ENCODE measurements at places on chromosomes 6 and 20.
A peak's percentile ranks its signal among the peaks of the same experiment; 100 is the strongest.

- DNase-seq: no peak
Measured at GRCh38 chr6:96016334-96017069, 728 bp downstream of the FUT9 start.

- DNase-seq: no peak
Measured at GRCh38 chr6:144488590-144488989, 203.5 kb downstream of the UTRN start.

DNA sequence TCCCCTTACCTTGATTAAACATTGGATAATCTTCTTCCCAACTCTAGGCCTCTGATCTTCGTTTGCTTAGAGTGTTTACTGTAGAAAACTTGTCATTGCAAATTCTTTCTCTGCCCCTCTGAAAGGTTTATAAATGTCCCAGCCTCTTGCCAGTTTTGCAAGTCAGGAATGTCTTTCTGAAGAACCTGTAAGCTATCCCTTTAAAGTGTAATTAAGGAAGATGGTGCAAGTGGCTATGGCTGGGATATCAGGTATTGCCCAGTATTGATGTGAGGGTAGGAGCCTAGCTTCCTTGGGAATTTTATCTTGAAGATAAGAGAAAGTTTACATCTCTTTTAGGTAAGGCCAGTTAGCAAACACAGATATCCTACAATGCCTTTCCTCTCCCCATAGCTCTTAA, 211.0 kb upstream of the RIMS1 start:
- DNase-seq: no peak

DNA sequence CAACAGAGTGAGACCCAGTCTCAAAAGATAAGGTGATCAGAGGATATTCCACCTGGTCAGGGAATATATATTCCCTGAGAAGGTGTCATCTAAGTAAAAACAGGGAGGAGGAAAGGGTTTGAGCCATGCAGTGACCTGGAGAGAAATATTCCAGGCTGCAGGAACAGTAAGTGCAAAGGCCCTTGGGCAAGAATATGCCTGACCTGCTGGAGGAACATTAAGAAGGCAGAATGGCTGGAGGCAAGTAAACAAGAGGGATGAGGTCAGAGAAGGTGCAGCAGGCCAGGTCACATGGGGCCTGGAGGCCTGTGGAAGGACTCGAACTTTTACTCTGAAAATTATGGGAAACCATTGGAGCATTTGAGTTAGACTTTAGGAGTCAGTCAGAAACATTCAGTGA, 6.7 kb downstream of the DEF6 start:
- no peak for DNase-seq

DNA sequence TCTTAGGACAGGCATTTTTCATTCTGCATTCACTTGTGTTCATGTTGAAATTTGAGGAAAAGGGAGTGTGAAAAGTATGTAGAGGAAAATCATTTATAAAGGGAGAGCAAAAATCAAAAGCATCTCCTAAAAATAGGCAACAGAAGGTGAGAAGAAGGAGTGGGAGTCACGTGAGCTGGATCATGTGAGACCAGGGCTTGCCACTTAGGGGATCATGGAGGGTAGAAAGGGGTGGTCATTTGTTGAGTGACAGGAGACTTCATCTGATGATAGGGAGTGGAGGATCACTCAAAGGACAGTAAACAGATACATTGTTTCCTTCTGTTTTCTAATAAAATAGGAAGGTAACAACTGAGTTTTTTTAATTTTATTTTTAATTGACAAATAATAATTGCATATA, 17.1 kb downstream of the RBM24 start:
- no peak for DNase-seq

DNA sequence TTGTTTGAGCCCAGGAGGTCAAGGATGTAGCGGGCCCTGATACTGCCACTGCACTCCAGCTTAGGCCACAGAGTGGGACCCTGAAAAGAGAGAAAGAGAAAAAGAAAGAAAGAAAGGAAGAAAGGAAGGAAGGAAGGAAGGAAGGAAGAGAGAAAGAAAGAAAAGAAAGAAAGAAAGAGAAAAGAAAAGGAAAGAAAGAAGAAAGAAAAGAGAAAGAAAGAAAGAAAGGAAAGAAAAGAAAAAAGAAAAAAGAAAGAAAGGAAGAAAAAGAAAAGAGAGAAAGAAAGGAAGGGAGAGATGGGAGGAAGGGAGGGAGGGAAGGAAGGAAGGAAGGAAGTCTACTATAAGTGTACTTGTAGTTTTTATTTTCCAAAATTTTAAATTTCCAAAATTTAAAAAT, 42.2 kb upstream of the AKAP12 start:
- no peak for DNase-seq

GRCh38 chr6:20810727-20811108, 276.5 kb downstream of the CDKAL1 start:
- peak; percentile 24 for DNase-seq

DNA sequence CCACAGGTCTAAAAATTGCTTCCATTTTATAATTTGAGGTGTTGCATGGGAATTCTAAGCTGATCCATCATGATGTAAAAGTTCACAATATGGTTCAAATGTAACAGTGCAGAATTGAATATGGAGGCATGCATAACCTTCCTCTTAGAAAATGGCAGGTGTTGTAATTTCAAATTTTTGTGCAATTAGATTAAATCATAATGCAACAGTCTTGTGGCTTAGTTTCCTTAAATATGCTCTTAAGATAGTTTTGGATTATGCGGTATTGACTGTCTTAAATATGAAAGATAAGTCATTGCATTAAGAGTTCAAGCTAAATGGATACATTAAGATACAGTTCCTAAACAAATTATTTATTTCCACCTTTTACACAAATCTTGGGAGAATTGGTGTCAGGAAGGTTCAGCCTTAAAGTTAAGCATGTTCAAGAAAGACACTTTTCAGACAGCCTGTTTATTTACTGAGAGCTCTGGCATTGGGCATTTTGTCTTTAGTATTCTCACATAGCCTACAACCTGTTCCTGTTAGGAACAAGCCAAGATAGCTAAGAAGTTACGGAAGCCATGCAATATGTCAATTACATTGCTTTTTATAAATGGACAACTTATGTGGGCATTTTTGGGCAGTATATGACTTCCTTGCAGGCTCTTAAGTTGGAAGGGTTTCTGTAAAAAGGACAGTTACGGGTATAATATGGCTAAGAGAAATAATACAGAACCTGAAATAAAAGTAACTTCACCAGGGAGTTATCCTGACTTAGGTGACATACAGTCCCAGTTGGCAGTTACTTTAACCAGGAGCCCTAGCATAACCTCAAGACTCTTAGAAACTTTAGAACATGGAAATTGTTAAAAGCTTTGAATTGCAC, 9.3 kb downstream of the SRSF3 start:
- DNase-seq: no peak

DNA sequence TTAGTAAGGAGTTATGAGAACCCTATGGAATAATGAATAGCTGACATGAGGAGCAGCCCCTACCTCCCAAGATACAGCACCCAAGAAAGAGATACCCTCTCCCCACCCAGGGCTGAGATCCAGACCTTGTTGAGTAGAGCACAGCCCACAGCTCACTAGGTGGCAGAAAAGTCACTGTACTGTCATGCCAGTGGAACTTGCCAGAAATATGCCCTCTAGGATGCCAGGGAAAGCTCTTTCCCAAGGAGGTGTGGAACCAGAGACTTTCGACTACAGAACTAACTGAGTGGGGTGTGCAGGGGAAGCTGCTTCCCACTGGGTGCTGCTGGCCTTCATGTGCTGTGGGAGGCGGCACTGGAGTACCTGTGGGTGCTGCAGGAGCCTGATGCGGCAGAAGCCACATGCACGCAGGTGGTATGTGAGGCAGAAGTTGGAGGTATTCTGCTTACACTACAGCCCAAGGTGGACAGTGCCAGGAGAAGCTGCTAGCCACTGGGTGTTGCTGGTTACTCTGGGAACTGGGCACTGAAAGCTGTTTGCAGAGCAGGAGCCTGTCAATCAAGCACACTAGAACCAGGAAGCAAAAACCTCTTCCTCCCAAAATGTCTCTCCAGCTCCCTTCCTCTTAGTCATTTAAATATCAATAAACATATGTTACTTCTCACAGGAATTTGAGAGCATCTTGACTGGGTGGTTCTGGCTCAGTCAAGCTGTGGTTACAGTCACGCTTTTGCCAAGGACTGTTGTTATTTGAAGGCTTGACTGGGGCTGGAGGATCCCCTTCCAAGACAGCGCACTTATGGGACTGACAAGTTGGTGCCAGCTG, 17.8 kb downstream of the ARMC12 start:
- DNase-seq: no peak

DNA sequence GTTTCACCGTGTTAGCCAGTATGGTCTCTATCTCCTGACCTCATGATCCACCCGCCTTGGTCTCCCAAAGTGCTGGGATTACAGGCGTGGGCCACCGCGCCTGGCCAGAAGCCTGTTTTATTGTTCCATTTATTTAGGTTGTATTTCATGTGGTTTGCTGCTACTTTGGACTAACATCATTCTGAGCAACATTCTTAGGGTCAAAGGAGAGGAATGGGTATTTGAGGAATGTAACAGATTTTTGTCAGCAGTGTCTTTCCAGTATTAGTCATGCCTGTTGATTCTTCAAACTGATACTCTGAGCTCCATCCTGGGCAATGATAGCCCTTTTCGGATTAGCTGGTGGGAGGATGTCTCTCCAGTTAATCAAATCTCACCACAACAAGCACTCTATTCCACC, 213.0 kb upstream of the CITED2 start:
- DNase-seq: peak; percentile 82

GRCh38 chr6:125773387-125774341, 17.1 kb upstream of the NCOA7 start:
- peak; percentile 50 for DNase-seq

GRCh38 chr6:147715035-147715434, 206.5 kb downstream of the SAMD5 start:
- no peak for DNase-seq

DNA sequence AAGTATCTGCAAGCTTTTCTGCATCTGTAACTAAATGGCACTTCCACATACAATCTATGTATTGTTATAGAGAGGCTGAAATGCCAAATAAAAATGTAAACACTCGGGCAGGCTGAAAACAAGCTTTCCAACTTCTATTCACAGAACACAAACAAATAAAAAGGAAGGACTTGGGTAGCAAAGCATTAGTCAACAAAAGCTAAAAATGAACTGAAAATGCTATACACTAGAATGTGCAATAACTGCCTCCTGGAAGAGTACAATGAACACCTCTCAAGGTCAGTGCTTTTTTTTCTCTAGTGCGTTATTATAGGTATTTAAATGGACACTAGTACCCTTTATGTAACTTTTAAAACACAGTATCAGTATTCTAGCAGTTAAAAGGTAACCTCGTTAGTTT, 31.4 kb downstream of the STK38 start:
- no peak for DNase-seq

DNA sequence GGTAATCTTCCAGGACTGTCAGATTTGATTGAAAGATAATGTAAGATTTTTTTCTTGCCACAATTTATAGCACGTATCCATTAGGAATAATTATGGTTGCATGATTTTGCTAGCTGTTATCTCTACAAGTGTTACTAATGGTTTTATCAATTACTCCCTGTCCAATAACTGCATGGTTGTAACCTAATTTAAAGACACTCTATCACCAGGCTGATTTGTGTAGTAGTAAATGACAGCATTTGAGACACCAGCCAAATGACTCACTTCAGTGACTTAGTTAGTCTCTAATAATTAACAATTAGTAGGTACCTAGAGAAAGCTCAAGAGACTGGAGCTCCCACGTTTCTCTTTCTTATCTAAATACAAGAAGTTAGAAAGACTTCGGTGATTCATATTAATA, 453.8 kb upstream of the POU3F2 start:
- no peak for DNase-seq

DNA sequence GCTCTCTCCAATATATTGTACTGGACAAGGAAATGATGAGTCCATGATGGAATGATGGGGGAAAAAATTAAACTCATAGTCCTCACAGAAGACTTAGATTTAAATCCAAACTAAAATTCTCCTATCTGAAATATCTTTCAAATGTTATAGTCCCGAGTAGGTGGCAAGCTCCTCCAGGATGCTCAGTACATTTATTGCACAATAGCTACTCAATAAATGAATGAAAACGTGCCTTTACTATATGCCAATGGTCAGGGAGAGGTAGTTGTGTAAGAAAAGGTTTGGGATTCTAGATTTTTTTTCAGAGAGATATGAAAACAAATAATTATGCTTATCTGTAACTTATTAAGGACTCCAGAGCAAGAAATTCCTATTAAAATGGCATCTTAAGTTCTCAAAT, 32.8 kb downstream of the HS3ST5 start:
- no peak for DNase-seq

GRCh38 chr20:5859608-5860007, 90.7 kb downstream of the TRMT6 start:
- peak; percentile 37 for DNase-seq

- peak; percentile 57 for DNase-seq
Measured at GRCh38 chr6:5025911-5026819, 22.3 kb upstream of the RPP40 start.

DNA sequence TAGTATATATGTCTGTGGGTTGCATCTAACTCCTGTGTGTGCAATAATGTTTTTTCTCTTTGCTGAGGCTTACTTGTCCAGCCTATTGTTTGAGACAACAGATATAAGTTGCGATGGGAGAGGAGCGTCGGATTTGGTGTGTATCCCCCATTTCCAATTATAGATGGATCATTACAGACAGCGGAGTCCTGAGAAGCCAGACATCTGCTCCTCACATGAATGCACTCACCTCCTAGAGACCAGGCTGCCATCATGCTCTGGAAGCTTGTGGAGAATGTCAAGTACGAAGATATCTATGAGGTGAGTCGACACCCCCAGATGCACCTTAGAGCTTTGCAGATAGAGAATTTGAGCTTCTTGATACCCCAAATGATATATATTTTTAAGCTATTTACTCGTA, at the start of gene TFAP2B:
TSS of gene TFAP2B (plus strand) at position 199 of the 400 bp plus-strand sequence. CDS start at position 220, 21 bp downstream.
- no peak for DNase-seq

DNA sequence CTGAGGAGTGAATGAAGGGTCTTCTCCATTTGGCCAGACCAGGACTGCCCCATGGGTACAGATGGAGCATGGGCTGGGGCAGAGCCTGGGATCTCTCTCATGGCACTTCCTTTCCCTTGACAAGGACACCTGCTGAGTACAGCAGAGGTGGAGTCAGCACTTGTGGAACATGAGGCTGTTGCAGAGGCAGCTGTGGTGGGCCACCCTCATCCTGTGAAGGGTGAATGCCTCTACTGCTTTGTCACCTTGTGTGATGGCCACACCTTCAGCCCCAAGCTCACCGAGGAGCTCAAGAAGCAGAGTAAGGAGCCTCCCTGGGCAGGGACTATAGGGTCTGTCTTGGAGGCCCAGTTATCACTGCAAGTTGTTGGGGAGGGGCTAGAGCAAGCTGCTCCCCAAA, 29.6 kb downstream of the GSS start:
- DNase-seq: no peak

DNA sequence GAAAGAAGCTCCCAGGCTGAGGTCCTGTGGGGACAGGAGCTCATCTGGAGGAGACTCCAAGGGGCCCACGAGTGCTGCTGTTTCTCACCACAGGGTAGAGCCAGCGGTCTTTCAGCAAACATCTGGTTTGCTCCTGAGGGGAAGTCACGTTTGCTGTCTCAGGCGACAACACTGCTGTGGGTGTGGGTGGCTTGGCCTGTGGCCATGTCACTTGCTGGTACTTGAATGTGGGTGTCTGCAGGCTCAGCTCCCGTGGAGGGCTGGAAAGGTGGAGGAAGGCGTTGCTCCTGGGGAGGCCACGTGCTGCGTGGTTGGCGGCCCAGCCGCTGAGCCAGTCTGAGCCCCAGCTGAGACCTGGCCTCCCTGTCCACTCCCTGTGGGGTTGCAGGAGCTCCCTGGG, 52.8 kb upstream of the MPC1 start:
- DNase-seq: no peak
